RPMI8226 (cell line): ENCODE measurements at places on chromosomes 4 and X.

DNA sequence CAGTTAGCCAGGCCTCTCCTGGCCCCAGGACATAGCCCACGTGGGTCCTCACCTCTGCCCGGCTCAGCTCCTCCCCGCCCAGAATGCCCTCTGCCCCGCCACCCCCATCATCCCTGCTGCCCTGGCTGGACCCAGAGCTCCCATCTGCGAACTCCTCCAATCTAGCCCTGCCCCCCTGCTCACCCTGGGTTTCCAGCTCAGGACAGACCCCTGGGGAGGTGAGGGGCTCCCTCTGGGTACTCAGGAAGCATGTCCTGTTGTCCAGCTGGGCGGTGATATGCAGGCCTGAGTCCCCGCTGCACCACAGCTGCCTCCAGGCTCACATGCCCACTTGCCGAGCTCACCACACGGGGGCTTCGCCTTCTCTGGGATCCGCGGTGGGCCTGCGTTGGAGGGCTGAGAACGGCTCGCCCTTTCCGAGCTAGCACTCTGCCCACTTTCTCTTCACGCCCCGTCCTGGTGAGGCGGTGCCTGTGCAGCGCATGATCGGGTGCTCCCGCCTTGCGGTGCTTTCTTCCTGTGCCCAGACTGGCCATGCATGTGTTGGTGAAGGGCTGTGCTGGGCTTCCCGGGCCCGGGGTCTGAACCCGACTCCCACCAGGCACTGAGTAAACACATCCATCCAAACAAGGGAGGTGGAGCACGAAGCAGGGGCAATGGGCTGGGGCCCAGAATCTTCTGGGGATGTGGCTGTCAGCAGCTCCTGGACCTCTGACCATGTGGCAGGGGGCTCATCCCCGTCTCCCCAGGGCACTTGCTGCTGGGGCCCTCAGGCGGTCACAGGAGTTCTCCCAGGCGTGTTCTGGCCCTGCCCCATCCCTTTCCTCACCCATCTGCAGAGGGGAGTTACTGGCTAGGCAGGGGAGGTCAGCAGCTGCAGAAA, 74.3 kb downstream of the RGS12 start:
- DNase-seq, result no peak

DNA sequence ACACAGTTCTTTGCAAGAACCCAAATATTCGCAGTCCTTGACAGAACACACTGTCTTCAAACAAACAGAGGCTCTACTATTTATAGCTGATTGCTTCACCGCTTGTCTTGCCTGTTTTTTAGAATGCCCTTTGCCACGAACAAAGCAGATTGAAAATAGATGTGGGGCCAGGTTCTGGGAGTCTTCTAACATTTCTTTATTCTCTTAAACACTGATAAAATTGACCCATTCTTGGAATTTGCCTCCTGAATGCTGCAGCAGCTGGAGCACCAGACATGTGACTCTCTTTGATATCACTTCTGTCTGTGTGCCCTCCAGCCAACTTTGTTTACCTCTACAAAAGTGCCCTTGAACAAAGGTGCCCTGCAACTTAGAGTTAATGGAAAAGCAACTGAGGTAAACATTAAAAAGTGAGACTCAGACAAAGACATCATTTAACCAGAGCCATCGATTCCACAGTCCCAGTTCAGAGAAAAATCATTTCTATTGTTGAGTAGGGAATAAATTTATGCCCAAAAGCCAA, 64.2 kb upstream of the SPP1 start:
- peak; percentile 32 for DNase-seq

- peak; percentile 21 for DNase-seq
Measured at GRCh38 chr4:54228056-54228527, 1.0 kb upstream of the PDGFRA start.

DNA sequence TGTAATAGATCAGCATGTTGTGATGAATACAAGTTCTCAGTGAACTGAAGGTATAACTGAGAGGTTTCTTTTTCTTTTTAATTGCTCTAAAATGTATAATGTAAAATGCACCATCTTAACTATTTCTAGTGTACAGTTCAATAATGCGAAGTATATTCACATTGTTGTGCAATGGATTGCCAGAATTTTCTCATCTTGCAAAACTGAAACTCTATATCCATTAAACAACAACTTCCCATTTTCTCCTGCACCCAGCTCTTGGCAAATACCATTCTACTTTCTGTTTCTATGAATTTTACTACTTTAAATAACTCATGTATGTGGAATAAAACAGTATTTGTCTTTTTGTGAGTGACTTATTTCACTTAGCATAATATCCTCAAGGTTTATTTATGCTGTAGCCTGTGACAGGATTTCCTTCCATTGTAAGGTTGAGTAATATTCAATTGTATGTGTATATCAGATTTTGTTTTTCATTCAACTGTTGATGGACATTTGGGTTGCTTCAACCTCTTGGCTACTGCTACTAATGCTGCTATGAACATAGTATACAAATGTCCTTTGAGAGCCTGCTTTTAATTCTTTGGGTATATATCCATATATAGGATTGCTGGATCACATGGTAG, 53.5 kb upstream of the NPFFR2 start:
- DNase-seq, result no peak

GRCh38 chr4:139624441-139625092, 41.1 kb upstream of the MGST2 start:
- DNase-seq, result no peak

GRCh38 chr4:127708985-127709384, 21.2 kb upstream of the SLC25A31 start:
- DNase-seq, result peak; percentile 23
